NCI-H1417 (cell line): ENCODE measurements at places on chromosomes 7 and 10.

DNA sequence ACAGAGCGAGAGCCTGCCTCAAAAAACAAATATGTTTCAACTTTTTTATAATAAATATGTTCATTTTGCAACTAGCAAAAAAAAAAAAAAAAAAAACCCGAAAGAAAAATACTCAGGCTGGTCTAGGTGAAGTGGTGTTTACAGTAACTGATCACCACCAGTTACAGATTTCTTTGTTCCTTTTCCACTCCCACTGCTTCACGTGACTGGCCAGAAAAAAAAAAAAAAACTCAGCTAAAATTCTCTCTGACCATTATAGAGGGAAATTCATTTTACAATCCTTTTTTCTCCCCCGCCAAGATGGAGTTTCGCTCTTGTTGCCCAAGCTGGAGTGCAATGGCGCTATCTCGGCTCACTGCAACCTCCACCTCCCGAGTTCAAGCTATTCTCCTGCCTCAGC is 4.6 kb upstream of the ASCC1 start:
- no peak for DNase-seq

DNA sequence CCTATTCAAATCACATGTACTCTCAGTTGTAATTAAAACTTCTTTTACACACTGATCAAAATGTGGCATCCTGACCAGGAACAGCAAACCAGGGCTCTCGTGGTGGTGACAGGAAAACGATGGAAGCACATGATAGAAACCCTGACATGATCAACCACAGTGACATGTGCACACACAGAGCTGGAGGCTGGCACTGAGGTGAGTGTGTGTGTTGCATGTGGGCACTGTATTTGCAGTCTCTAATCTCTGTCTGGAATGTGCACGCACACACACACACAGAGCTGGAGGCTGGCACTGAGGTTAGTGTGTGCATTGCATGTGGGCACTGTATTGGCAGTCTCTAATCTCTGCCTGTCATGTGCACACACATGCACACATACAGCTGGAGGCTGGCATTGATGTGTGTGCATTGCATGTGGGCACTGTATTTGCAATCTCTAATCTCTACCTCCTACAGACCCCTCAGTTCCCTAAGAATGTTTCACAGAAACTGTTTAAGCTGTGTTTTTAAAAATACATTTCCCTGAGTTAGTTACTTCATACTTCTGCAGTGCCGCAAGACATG is 406.9 kb downstream of the SFMBT2 start:
- no peak for DNase-seq

DNA sequence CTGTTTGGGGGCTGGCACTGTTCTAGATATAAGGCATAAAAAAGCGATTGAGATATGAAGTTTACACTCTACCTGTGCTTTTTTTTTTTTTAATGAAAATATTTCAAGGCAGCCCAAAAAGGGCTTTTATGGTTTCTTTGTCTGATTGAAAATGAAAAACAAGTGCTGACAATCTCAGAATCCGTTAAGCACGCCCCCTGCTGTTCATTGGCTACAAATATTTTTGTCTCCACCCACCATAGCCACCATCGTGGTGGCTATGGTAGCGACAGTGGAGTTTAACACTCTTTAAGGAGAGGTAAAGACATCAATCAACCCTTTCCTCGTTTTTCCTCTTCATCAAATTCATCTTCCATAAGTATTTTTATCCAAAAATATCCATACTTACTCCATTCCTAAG is 94.2 kb downstream of the CD36 start:
- no peak for DNase-seq

- no peak for DNase-seq
Observed at GRCh38 chr10:17038627-17039026, 91.0 kb downstream of the CUBN start.

DNA sequence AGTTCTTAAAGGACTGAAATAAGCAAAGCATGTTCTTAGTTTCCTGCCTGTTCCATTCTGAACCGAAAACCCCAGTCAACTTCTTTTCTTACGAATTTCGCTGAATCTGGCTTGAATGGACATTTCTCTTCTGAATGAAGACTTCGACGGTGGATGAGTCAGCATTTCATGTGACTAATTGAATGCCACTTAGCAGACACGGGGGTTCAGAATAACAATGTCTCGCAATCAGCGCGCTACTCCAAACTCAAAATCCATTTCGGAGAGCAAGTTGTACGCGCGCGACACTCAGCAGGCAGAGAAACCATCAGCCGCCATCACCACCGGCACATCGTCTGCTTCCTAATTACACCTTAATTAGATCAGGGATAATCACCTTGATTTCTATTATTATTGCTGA is 239.0 kb upstream of the KLF6 start:
- DNase-seq = no peak

- DNase-seq = no peak
Observed at GRCh38 chr7:97357459-97357858, 240.0 kb downstream of the SDHAF3 start.

- peak; percentile 70 for DNase-seq
Observed at GRCh38 chr10:96395931-96396877, 37.4 kb upstream of the OPALIN start.

DNA sequence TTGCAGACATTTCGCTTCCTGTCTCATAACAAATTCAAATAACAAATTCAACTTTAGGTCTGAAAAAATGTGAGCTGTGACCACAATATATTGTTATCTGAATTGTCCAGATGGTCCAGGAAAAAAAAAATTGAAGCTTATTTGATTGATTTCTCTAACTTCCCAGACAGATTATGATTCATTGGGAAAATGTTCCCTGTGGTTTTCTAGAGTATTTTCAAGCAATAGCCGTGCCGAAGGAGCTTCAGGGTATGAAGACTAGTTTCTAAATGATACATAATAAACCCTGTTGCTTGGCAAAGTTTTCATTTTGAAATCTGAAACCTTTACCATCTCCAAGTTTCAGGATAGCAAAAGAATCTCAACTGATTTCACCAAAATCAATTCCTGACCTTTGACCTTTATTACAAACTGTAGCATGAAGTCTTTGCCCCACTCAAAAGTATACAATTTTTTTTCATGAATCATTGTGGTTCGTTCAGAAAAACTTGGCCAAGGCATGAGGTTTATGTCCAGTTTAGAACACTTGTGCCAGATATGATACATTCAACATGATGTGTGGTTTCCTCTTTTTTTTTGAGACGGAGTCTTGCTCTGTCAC is 109.9 kb downstream of the JCAD start:
- no peak for DNase-seq

DNA sequence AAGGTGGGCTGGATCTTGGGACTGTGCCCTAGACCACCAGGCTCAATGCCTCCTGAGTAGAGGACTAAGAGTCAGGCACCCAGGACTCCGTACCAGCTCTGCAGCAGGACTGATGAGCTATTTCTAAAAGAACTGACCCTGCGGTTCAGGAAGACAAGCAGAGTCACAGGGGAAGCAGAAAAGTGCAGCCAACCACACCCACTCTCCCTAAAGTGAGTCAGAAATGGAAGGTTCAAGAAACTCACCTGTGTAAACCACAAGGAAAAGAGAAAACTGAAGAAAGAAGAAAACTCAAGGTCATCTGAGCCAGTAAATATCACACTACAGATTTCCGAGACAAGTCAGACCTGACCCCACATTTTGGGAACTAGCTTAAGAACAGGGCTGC is 2.5 kb downstream of the PARP12 start:
- no peak for DNase-seq

- DNase-seq = no peak
Observed at GRCh38 chr7:17910377-17910776, 29.9 kb downstream of the SNX13 start.

- DNase-seq = peak; percentile 46
Observed at GRCh38 chr7:107874605-107875446, 16.2 kb upstream of the DLD start.

- no peak for DNase-seq
Observed at GRCh38 chr10:16652154-16652553, 130.5 kb upstream of the C1QL3 start.

- no peak for DNase-seq
Observed at GRCh38 chr10:113610631-113611601, 52.9 kb downstream of the NRAP start.

- DNase-seq = no peak
Observed at GRCh38 chr7:55177068-55177530, 158.3 kb downstream of the EGFR start.

- peak; percentile 37 for DNase-seq
Observed at GRCh38 chr7:124784879-124785818, 19.6 kb upstream of the GPR37 start.

GRCh38 chr10:7027237-7027912 is 383.5 kb downstream of the SFMBT2 start:
- DNase-seq = no peak

- DNase-seq = no peak
Observed at GRCh38 chr7:4873071-4873944, 10.2 kb downstream of the RADIL start.

- DNase-seq = no peak
Observed at GRCh38 chr7:41777894-41778596, 75.2 kb upstream of the INHBA start.

DNA sequence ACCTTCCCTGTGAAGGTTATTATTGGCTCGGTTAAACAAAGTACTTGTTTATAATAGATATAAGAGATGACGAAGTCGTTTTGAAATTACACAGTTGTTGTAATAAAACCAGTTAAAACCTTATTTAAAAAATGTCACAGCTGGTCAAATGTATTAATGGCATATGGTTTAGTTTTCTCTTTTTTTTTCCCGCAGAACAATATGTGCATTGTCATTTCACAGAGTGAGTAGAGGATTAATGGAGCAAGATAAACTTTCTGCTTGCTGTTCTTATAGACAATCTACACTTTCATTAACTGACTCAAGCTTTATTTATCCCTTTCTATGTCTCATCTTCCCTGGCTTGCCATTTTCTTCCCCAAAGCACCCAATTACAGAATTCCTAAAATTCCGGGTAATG is 404.3 kb upstream of the NPVF start:
- no peak for DNase-seq

- DNase-seq = no peak
Observed at GRCh38 chr10:34830217-34830822, 15.2 kb upstream of the PARD3 start.

GRCh38 chr7:142785841-142786250 is 15.1 kb downstream of the PRSS2 start:
- no peak for DNase-seq

DNA sequence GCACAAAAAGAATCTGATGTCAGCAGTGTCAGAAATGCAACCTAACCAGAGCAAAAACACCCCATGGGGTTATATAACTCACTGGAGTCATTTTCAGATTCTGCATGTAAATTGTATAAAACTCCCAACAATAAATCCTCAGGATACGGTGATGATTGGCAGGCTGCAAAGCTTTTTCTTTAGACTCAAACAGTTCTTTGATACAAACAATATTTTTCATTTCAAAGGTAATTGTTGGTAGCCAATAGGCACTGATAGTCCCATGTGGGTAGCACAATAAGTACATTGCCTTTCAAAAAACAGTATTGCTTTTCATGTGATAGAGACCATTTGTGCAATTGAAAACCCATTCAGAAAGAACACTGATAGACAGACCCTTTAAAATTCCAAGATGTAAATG is 98.0 kb downstream of the TMEM26 start:
- DNase-seq = no peak

DNA sequence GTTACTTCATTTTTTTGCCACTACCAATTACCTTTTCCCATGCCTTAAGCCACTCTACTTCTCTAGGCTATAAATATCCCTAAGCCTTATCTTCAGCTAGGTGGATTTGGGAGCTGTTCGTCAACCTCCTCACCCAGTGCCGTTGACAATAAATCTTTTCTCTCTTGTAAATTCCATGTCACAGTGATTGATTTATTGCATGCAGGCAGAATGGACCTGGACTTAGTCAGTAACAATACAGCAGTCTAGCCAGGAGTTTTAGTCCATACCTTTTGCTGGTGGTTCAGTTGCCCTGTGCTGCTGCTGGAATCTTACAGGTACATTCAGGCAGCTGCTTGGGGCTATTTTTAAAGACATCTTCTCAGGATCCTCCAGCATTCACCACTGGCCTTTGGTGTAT is 350.5 kb upstream of the NRG3 start:
- no peak for DNase-seq

GRCh38 chr7:140031364-140031763 is 31.4 kb downstream of the PARP12 start:
- peak; percentile 21 for DNase-seq

DNA sequence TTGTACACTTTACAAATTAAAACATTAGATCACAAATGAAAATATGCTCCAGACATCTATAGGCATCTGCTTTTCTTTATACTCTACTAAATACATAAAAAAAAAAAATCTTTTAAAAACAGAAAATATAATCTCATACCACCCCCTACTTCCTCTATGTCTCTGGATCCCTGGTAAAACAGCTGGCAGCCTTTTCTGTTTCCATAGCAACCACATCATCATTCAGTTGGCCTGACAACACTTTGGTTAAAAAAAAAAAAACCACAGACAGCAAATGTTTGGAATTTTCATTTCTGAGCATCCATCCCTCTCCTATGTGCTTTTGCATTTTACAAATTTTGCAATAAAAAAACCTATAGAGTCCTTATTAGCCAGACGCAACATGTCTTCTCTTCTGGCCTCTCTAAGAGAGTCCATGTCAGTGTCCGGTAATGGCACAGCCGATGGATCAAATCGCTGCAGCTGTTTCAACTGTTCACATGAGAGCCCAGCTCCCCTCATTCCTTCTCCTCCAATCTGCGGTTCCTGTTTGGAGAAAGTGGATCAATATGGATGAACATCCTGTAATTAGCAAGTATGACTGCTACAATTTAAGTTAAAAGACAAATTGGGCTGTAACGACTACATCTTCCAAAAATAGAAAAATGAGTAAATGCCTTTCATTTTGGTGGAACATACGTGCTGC is 105.6 kb downstream of the NSUN6 start:
- DNase-seq = no peak

DNA sequence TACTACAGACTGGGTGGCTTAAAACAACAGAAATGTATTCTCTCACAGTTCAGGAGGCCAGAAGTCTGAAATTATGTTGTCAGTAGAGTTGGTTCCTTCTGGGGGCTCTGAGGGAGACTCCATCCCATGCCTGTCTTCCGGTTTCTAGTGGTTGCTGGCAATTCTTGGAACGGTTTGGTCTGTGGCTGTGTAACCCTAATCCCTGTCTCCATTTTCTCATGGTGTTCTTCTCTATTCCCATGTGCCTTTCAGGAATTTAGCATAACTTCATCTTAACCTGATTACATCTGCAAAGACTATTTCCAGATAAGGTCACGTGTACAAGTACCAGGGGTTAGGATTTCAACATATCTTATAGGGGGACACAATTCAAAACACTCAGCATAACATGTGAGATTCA is 73.2 kb downstream of the FAM241B start:
- DNase-seq = no peak

GRCh38 chr10:119409906-119410305 is 132.6 kb downstream of the RGS10 start:
- DNase-seq = peak; percentile 9

GRCh38 chr7:19080093-19080492 is 37.3 kb downstream of the TWIST1 start:
- DNase-seq = no peak
